ENCODE measurements at places on chromosomes 13 and 19.

DNA sequence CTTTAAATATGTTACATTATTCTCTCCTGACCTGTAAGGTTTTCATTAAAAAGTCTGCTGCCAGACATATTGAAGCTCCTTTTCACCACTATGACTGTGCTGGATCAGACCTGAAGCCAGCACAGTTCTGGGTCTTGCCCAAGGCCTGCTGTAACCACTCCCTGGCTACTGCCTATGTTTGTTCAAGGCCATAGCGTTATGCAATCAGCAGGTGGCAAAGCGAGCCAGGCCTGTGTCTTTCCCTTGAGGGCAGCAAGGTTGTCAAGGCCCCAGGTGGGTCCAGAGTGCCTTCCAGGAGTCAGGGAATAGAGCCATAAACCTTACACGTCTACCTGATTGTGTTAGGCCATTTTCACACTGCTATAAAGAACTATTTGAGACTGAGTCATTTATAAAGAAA lies 496.8 kb upstream of the PCDH9 start:
- DNase-seq: no peak

- DNase-seq: no peak
Observed at GRCh38 chr13:99911965-99912566, 59.5 kb downstream of the ZIC5 start.

DNA sequence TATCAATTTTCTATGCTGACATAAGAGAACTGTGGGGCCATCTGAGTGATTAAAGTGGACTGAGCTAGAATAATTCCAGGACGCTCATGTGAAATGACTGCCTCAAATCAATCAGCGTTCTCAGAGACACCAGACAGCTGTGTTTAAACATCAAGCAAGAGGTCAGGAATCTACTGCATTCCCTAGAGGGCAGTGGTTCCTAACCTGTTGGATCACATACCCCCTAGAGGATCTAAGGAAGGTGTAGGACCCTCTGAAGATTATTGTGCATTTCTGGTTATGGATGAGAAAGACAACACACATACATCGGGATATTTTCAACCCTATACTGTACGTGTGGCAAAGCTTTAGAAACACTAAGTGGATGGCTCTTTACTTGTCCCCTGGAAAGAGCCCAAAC lies 51.8 kb upstream of the FREM2 start:
- DNase-seq: peak; percentile 41

GRCh38 chr13:113924184-113924901 lies 49.5 kb downstream of the C13orf46 start:
- DNase-seq: no peak

DNA sequence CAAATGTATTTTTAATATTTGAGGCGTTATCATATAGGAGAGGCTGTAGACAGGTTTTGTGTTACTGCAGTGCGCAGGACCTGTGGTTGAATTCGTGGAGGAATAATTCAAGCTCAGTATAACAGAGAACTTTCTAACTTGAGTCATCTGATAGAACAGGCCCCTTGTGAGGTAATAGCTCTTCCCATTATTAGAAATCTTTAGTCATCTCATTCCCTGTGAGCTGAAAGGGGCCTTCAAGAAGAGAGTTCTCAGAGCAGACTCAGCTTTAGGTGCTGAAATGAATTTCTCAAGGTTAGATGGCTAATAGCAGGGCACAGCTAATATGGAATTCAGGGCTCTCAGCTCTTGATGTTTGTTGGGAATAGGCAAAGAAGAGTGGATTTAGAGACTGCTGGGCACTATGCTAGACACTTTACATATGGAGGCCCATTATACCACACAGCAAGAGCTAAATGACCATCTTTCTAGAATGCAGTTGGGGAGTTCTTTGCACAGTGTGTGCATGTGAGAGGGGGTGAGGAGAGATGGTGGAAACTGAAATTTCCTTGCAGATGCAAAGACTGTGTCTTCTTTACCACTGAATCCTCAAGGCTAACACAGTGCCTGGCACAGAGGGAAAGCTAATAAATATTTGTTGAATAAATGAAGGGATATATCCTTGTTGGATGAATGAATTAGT lies 89.5 kb downstream of the DGKH start:
- no peak for DNase-seq
